ENCODE measurements at places on chromosomes 11 and 22.

DNA sequence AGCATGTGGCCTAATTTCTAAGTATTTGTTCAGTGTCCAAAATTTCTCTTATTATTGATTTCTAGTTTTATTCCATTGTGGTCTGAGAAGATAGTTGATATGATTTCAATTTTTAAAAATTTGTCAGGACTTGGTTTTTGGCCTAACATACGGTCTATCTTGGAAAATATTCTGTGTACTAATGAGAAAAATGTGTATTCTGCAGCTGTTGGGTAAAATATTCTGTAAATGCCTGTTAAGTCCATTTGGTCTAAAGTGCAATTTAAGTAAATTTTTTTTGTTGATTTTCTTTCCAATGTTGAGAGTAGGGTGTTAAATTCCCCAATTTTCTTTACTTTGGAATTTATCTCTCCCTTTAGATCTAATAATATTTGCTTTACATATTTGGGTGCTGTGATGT, 78.3 kb downstream of the TECTA start:
- DNase-seq = no peak

DNA sequence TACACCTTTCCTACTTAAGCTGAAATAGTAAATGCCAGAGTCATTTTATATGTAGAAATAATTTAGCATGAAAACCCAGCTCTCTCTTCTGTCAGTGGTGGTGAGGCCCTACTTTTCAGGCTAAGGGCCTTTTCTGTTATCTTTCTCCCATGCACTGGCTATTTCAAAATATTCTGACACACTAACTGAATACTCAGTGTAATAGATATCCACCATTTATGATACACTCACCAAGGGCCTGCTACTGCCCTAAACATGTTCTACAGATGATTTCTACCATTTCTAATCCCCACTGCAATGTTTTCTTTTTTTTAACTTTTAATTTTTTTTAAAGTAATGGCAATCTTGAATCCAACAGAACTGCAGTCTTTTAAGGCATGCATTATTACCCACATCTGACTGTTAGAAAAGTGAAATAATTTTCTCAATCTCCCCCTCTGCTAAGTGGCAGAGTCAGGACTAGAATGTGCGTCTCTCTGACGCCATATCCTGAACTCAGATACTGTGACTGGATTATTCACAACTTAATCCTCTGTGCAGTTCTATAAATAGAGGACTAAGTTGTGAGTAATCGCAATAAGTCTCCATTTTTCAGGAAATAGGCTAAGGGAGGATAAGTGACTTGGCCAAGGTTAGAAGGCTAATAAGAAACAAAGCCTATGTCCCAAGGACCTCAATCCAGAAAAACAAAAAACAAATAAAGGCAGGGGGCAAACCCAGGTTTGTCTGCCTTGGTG, 44.0 kb downstream of the GRAMD1B start:
- no peak for DNase-seq

DNA sequence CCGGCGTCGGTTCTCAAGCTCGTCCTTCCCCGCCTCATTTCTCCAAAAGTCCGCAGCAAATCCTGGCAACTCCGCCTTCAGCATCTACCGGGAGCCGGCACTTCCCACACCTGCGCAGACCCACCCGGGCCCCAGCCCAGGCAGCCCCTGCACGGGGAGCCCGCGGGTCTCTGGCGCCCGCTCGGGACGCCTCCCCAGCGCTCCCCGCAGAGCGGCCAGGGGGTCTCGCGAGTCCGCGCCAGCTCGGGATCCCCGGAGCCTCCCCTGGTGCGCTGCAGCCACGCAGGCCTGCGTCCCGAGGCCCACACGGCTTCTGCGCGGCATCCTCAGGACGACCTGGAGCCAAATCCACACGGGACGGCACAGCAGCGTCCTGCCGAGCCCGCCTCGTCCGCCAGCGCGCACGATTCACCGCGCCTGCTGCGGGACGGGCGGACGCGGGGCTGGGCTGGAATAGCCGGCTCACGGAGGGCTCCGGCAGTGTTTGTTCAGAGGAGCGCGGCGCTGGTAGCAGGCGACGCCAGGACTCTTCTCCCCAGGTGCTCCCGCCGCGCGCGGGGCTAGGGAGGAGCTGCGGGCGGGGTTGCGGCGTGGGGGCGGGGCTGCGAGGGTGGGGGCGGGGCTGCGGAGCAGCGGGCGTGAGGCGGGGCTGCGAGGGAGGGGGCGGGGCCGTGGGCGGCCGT, 816 bp upstream of the PHRF1 start:
- DNase-seq = no peak

DNA sequence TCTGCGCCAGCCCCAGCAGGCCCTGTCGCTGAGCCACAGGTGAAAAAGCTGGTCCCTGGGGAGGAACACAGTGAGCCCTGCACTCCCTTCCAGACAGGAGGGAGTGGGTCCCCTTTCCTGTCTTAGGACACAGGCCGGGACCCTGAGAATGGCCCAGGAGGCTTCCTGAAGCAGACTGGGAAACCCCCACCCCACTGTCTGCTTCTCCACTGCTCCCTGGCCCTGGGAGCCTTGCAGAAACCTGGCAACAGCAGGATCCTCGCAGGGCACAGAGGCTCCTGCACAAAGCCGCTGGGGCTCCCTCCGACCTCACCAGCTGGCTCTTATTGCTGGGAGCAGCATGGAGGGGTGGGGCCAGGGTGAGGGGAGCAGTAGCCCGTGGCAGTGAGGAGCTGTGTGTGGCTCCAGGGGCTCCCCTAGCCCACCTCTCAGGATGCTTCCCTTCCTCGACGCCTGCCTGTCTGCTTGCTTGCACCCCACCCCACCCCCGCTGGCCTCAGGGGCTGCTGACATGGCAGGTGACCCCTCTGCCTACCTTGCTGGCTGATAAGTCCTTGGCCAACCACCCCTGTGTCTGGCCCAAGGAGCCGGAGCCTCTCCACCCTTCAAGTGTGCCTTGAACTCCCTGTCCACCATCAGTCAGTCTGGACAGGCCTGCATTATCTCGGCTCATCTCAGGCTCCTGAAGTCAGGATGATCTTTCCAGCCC, 72.1 kb upstream of the KCNQ1OT1 start:
- DNase-seq = no peak

GRCh38 chr11:131940126-131940525, 569.7 kb downstream of the NTM start:
- no peak for DNase-seq

DNA sequence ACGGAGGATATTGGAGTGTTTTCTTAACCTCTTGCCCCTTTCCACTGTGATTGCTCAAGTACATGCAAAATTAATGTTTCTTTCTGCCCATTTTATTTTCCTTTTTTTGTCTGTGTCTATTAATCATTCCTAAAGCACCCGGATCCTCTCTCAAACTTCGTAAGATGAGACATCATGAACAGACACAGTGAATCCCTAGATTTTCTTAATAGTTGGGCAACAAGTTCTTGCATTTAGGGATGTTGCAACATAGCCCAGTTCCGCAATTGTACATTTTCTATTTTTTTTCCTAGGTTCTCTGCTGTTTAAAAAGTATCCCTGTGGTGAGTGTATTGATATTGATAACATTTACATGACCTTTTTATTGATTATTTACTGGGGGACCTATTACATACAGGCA, 2.9 kb downstream of the FAM111A start:
- no peak for DNase-seq

DNA sequence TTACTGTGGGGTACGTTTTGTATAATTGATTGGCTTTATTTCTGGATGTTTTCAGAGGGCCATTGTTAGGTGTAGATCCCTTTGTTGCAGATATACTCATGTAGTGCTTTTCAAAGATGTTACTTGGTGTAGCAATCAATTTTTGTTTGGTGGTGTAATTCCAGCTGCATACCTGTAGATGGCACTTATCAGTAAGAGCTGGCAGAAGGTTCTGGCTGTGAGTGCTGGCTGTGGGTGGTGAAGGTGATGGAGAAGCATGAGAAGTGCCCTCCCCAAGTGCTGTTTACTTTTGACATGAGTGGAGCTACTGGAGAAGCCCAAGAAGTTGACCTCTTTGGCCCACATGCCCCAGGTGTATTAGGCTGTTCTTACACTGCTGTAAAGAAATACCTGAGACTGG, 1074.9 kb downstream of the FAM181B start:
- no peak for DNase-seq

DNA sequence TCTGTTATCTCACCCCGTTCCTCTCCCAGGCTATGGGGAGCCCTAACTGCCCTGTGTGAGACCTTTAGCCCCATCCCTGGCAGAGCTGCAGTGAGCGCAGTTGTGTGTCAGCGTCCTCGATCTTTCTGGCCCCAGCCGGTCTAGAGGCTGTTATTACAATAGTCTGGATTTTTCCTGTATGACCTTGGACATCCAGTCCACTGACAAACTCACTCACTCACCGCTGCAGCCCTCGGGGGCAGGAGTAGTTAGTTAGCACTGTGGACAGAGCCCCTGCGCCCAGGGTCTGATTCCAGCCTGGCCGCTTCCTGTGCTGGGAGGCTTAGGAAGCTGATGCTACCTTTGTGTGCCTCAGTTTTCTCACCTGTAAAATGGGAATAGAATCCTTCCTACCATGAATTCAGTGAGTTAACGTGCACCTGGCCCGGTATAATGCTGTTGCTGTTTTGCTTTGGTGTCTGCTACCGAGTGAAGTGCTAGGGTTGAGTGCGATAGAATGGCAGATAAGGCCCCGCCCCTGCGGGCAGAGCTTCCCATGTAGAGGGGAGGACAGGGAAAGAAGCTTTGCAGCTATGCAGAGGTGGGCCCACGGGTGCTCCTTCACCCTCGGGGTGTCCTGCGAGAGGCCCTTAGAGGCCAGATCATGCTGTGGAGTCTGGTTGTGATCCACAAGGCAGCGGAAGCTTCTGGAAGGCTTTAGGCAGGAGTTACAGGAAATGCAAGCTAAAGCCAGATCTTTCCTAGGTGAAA, 3.0 kb downstream of the LRP5 start:
- no peak for DNase-seq

DNA sequence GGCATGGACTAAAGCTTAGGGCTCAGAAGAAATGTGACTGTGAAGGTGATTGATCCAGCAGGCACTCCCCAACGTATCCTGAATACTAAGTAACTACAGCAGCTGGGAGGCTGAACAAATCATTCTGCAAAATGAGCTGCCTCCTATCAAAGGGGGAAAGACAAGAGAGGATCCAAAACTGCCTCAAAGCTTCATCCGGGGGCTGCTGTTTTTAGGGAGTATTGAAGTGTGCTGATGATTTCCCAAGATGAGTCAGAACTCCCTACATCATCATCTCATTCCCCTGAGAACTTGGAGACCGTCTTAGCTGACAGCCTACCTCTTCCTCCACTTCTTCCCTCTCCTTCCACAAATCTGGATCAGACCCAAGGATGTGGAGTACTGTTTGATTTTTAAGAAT, 108.4 kb upstream of the GRAMD1B start:
- no peak for DNase-seq

- no peak for DNase-seq
Observed at GRCh38 chr22:19875061-19875530, 20.4 kb upstream of the GNB1L start.

DNA sequence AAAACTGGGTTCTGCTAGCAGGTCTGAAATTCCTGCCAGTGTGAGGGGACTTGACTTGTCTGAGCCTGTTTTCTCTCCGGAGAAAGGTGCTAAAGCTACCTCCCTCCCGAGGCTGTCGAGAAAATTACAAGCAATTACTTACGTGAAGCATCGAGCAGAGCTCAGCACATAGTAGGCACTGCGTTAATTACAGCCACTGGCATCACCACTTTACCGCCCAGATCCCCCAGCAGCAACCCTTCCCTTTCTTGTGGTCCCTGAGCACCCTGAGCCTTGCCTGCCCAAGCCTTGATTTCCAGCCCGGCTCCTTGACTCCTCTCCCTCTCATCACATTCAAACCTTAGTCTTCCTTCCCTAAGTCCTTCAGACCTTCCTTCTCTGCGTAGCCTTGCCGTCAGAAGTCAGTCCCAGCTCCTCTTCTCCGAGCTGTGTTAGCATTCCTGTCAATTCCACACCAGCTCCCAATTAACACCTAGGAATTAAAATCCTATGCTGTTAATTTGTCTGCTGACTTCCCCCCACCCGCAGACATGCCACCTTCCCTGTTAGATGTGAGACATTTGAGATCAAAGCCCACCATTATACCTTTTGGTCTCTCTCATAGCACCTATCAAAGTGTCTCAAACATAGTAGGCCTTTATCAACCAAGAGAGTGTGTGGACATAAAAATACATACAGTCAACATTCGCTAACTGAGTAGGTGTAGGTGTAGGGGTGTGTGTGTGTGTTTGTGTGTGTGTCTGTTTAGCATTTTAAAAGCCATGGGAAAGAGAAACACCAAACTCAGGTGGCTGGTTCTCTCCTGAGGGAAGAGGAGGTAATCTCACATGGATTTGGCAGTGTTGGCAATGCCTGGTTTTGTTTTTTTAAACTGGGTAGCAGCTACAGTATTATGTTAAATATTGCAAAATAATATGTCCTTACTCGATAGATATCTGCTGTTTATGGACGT, 2.8 kb upstream of the KCNJ5 start:
- DNase-seq = no peak

DNA sequence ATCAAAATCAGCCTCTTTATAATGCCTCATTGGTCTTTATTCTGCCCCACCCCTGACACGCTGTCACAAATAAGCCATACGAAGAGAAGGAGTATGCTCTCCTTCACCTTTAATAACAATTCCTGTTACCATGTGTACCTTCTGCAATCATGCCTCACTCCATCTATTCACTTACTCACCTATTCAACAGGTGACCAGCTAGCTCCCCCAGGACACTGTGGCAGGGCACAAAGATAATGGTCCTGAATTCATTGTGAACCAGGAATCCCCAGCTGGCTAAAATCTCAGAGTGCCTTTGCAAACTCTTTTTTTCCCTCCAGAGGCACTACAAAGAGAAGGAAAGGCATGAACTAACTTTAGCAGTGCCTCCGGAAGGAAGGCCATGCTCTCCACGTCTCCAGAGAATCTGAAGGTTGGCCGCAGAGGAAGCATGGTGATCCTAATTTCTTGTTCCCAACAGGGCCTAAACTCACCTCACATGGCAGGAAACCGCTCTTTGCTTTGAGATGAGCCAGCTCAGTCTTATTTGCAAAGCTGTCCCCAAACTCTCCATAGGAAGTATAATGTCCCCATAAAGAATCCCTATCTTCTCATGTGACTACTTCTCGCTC, 590.3 kb downstream of the BUD13 start:
- no peak for DNase-seq

GRCh38 chr11:12944889-12945288, 64.2 kb upstream of the RASSF10 start:
- no peak for DNase-seq

- DNase-seq = no peak
Observed at GRCh38 chr11:1892116-1892515, 421 bp upstream of the PRR33 start.

GRCh38 chr22:39132281-39132680, 20.2 kb downstream of the CBX7 start:
- no peak for DNase-seq
